ENCODE measurements at places on chromosomes 12 and 14. TPM values are rescaled to one million over a fixed set of nuclear protein-coding genes. Genes with fewer than 3 reads are reported as not detected.
A peak's percentile ranks its signal among the peaks of the same experiment; 100 is the strongest.

Gene CNTN1
- 29.7 TPM for total RNA-seq

Gene HOXC10
- 2.8 TPM for total RNA-seq

Gene CPNE8
- total RNA-seq = 19.7 TPM

Gene RILPL2
- 1.7 TPM for total RNA-seq

Gene FAM186B
- total RNA-seq = 0.29 TPM

Gene POTEM
- total RNA-seq = not detected

- DNase-seq = no peak
Observed at GRCh38 chr12:43294147-43294546, 257.9 kb downstream of the ADAMTS20 start.

GRCh38 chr12:132169376-132169775 lies 25.1 kb downstream of the NOC4L start:
- no peak for DNase-seq

DNA sequence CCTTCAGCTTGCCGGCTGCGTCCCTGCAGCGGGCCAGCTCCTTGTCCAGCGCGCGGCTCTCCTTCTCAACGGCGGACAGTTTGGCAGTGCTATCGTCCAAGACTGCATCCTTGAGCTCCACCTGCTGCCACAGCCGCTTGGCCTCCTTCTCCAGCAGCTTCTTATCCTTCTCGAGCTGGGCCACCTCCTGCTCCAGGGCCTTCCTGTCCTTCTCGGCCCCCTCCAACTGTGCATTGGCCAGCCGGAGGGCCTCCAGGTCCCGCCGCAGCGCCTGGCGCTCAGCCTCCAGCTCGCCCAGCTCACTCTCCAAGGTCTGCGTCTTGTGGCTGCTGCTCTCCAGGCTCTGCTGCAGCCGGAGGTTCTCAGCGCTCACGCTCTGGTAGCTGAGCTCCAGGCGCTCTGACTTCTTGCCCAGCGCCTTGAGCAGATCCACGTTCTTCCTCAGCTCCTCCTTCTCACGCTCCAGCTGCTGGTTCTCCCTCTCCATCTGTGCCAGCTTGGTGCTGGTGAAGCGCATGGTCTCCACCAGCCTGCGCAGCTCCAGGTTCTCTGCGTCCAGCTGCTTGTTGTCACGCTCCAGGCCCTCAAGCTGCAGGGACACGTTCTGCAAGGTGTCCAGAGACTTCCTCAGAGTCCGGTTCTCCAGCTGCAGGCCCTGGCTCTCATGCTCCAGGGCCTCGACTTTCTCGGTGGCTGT lies 68.8 kb upstream of the GPR68 start:
- DNase-seq = no peak

GRCh38 chr12:112017041-112017440 lies 3.8 kb downstream of the ERP29 start:
- no peak for DNase-seq

DNA sequence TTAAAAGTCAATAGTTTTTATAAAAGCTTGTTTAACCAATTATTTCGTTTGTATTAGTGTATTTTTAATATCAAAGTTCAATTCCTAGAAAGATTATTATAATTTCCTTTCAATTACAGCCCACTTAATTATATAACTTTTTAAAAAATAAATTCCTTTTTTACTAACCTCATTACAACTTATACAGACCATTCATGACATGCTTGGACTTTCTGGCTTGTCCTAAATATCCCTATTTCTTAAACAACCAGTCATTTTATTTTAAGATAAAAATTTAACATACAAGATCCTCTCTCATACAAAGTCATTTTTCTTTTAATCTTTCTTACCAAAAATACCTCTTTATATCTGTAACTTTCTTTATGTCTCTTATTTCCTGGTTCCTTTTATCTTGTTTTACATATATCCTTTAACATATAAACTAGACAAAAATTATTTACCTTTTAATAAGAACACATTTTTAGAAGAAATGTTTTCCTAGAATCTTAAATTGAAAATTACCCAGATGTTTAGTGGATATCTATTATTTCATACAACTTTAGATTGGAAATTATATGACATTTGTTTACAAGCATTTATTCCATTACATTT lies 10.4 kb upstream of the TMEM263 start:
- DNase-seq = no peak

DNA sequence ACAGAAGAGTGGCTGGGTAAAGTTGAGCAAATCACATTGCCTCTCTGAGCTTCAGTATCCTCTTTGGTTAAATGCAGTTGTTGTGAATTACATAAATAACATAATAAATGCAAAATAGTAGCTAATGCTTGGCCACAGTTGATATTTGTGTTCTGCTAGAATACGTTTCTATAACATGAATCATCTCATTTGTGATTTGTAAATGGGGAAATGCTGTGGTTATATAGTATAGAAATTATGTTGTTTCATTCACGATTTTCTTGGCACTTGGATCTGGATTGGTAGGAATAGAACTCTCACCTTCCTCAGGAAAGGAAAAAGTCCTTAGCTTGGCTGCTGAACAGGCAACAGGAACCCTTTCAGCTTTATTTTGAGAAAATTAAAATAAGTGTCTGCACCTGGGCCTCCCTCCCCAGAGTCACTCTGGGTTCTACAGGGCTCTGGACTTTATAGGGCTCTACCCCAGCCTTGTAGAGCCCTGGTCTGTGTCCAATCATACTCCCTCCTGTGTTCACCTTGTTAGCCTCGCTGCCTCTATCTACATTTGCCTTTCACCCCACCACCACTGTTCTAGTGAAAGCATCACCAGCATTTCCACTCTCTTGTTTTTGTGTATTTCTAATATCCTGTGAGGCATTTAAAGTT lies 107.7 kb upstream of the BCAT1 start:
- DNase-seq = peak; percentile 41

GRCh38 chr14:100389497-100390104 lies 66.5 kb downstream of the SLC25A47 start:
- DNase-seq = no peak

GRCh38 chr14:75738192-75738591 lies 77.1 kb downstream of the TTLL5 start:
- no peak for DNase-seq

DNA sequence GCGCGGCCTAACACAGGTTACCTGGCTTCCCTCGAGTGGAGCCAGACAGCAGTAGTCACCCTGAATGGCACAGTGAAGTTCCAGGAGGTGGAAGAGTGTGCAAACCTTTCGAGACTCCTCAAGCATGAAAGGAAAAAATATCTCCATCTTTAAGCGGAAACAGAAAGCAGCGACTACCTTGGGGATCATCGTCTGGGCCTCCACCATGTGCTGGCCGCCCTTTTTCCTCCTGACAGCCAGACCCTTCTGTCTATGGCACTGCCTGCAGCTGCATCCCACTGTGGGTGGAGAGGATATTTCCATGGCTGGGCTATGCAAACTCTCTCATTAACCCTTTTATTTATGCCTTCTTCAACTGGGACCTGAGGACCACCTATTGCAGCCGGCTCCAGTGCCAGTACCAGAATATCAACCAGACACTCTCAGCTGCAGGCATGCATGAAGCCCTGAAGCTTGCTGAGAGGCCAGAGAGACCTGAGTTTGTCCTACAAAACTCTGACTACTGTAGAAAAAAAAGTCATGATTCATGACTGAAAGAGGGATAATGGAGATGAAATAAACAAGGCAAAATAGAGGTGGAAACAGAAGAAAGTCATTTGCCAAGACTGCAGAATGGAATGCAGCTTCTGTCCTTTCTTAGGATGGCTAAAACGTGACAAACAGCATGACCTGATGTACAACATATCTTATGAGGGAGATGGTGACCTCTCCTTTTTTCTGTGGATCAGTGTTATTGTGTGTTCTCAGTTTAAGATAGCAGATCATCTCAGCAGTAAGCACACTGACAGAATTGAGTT lies 2.4 kb upstream of the HEBP1 start:
- no peak for DNase-seq

DNA sequence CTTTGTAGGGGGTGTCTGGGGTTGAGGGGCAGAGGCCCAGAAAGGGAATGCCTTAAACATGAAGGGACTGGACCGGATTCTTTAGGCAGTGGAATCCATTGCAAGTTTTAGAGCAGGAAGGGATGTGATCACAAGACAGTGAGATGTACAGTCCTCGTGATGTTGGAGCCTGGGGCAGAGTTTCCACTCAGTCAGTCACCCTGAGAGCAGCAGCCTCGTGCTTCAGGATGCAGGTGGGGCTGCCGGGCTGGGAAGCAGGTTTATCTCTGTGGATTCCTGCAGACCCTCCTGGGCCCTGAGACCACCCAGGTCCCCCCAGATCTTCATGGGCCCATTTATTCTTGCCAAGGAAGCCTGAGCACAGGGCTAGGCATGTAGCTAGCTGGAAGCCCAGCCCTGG lies 38.5 kb downstream of the RIN3 start:
- DNase-seq = no peak

DNA sequence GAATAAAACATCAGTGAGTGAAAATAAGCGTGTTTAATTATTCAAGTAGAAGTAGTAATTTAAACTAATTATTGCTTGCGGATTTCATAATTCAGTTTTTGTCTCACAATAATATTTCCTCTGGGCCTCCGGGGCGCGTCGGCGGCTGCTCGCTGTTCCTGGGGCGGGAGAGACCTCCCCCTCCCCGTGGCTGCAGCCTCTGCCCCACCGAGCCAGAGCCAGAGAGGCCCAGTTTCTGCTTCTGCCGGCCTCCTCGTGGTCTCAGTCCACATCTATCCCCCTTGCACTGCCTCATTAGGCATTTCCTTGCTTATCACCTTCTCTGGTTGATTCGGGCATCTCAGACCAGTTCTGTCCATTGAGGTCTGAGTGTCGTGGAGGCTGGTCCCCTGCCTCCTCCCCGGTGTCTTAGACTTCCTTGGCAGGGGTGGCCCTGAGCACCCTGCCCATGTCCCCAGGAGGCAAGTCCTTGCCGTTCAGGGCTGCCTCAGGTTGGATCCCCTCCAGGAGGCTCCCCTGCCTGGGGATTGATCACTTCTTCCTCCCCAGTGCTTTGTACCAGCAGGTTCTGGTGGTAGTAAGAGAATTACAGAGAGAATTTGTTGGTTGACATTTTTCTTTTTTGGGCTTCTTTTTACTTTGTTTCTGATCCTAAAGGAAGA lies 78.0 kb downstream of the SLC25A47 start:
- no peak for DNase-seq

DNA sequence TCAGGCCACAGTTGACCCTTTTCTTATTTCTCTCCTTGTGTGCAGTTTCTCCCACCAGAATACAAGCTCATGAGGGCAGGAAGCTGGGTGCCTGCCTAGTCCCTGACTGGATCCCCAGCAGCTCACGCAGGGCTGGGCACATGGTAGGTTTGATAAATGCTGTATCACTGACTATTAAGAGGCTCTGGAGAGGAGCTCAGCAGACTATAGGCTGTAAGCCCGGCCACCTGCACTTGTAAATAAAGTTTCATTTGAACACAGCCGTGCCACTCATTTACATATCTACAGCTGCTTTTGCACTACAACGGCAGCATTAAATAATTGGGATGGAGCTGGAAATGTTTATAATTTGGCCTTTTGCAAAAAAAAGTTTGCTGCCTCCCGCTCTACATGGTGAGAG lies 32.0 kb downstream of the CHGA start:
- DNase-seq = no peak

- DNase-seq = peak; percentile 88
Observed at GRCh38 chr14:67695394-67695949, at the start of gene RDH11. Gene RDH11 (minus strand): TSS chr14:67695764. CDS start chr14:67695703, 61 bp downstream.

- DNase-seq = no peak
Observed at GRCh38 chr12:93678779-93679178, 1.6 kb downstream of the CRADD start.

GRCh38 chr12:30155001-30155730 lies 371.4 kb upstream of the TMTC1 start:
- no peak for DNase-seq

DNA sequence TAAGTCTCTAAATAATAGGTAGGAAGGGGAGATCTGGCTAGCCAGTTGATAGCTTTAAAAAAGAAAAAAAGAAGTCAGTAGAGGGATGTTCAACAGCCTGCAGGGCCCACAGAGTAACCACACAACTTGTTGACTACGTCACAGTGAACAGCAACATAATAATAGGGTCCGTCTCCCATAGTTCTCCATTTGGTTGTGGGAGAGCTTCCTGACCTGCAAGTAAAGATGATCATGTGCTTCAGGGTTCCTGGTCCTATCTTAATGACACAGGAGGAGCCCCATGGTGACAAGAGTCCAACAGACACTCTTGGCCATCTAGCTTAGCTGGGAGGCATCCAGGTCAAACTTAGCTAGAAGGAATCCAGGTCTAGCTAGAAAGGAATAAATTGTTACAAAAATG lies 36.2 kb downstream of the FGD6 start:
- no peak for DNase-seq

GRCh38 chr12:69096669-69097335 lies 142.6 kb upstream of the CPSF6 start:
- DNase-seq = peak; percentile 21
